A172 (cell line): ENCODE measurements at places on chromosomes 7 and 10.

DNA sequence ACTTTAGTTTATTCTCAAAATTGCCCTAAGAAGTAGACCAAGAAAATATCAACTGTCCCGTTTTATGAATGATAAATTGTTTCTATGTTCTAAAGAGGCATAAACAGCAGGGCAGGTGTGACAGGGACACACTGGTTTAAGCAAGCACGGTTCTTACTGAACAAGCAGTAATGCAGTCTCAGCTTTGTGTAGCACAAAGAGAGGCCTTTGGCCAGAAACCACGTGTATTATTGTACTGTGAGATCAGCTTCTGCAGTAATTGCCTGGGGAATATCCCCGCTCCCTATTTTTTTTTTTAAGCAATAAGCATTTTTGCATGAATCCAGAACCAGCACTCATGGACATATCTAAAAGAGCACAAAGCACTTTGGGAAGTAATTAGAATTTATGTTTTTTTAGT lies 255.4 kb downstream of the WDR11 start:
- DNase-seq, result no peak

GRCh38 chr10:98323221-98324164 lies 55.5 kb upstream of the LOXL4 start:
- peak; percentile 92 for DNase-seq

GRCh38 chr10:99629625-99629978 lies 9.4 kb upstream of the SLC25A28 start:
- no peak for DNase-seq

DNA sequence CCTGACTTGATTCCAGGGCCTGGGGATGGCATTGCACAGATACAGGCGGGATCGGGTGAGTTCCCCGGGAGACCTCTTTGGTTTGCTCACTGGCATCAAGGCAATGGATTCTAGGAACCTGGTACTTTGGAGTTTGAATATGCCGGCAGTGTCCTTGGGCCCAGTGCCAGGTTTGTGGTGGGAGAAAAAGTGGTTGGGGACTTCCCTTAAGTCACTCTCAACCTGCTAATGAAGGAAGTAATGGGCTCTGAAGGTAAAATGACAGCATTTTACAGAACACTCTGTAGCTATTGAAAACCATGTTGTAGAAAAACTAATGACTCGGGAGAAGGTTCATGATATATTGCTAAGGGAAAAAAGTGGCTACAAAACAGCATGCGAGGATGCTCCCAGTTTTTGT lies 129.9 kb downstream of the CFAP58 start:
- DNase-seq, result no peak
